ENCODE measurements at places on chromosomes 1 and 21. TPM values are rescaled to one million over a fixed set of nuclear protein-coding genes. Genes with fewer than 3 reads are reported as not detected.

DNA sequence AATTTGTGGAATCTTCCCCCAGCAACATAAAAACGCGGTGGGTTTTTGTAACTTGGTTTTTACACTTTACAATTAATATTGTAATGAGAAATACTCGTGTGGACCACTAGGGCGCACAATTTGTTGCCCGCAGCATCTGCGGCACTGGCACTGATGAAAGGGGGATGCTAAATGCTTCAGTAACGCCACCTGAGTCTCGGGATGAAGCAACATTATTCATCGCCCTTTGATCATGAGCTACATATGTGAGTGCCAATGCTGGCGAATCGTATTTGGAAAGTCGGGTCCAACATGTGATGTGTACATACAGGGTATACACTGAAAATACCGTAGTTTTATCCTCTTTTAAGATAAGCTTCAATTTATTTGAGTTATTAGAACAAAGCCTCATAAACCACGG is 34.2 kb upstream of the COX20 start:
- H3K4me3 ChIP-seq, result no peak overlapping the region
- H3K27me3 ChIP-seq, result no peaks in the 10 kb centered on the region
- no peak overlapping the region for H3K27ac ChIP-seq
- peaks cover 8% of the 10 kb centered on the region for H3K4me1 ChIP-seq
- no peaks in the 10 kb centered on the region for H3K36me3 ChIP-seq

Gene KIF21B
- total RNA-seq, result 41.6 TPM

- H3K27me3 ChIP-seq, result no peaks in the 10 kb centered on the region
- peak overlapping the region; percentile 93 for H3K4me3 ChIP-seq
- no peak for DNase-seq
- no peaks in the 10 kb centered on the region for H3K36me3 ChIP-seq
Observed at GRCh38 chr1:161153176-161153575, 602 bp upstream of the UFC1 start.

- H3K27ac ChIP-seq, result no peak overlapping the region
- no peaks in the 10 kb centered on the region for H3K36me3 ChIP-seq
- H3K4me3 ChIP-seq, result no peak overlapping the region
Observed at GRCh38 chr1:237223419-237223818, 181.4 kb downstream of the RYR2 start.

Gene S100A7
- not detected for total RNA-seq

Gene AGT
- total RNA-seq, result not detected

- no peak overlapping the region for H3K4me3 ChIP-seq
- no peak for DNase-seq
- no peaks in the 10 kb centered on the region for H3K36me3 ChIP-seq
- no peak overlapping the region for H3K27ac ChIP-seq
- no peaks in the 10 kb centered on the region for H3K27me3 ChIP-seq
Observed at GRCh38 chr1:203217139-203217655, 12.3 kb downstream of the CHIT1 start.

DNA sequence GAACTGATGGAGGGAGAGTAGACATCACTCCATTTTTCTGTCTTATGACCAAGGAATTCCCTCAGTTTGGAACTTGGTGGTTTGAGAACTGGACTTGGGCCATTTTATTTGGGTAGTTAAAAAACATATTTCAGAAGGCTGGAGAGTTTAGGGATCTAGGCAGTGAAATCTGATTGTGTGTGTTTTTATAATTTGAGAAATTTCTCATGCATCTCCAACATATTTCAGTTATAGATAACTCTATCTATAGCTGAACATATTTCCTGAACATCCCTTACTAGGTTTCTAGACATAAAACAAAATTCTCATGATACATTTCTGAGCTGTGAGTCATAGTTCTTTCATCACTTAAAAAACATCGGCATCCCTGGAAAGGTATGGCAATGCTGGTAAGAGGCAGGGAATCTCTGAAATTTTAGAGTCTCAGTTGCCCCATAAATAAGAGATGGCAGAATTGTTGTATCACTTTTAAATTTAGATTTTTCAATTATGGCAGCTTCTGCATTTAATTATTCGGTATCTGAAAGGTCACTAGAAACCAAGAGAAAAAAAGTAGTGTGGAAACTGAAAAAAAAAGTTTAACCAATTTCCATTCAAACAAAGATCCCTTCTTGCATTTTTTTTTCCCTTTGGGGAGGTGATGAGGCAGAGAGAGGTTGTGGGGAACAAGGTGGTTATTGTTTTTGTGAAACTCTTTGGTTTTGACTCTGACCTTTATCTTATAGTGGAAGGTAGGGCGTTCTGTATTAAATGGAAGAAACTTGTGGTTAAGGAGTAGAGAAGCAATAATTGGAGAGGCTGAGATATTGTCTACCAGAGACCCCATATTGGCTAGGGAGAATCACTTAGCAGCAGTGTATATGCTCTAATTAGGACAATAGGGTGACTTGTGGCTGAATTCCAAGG is 102.9 kb downstream of the FASLG start:
- H3K27ac ChIP-seq, result no peak overlapping the region
- peaks cover 23% of the 10 kb centered on the region for H3K4me1 ChIP-seq
- no peak overlapping the region for H3K4me3 ChIP-seq
- H3K36me3 ChIP-seq, result no peaks in the 10 kb centered on the region
- no peaks in the 10 kb centered on the region for H3K27me3 ChIP-seq

- H3K27me3 ChIP-seq, result no peaks in the 10 kb centered on the region
- peaks cover 6% of the 10 kb centered on the region for H3K36me3 ChIP-seq
- no peaks in the 10 kb centered on the region for H3K4me1 ChIP-seq
- no peak overlapping the region for H3K27ac ChIP-seq
- DNase-seq, result no peak
- H3K4me3 ChIP-seq, result no peak overlapping the region
Observed at GRCh38 chr1:169949139-169949538, 55.4 kb upstream of the SCYL3 start.

Gene FCER1G
- total RNA-seq, result 1.7 TPM

- DNase-seq, result no peak
- no peak overlapping the region for H3K4me3 ChIP-seq
- no peak overlapping the region for H3K27ac ChIP-seq
Observed at GRCh38 chr1:35574125-35574654, 1.1 kb downstream of the TFAP2E start.

DNA sequence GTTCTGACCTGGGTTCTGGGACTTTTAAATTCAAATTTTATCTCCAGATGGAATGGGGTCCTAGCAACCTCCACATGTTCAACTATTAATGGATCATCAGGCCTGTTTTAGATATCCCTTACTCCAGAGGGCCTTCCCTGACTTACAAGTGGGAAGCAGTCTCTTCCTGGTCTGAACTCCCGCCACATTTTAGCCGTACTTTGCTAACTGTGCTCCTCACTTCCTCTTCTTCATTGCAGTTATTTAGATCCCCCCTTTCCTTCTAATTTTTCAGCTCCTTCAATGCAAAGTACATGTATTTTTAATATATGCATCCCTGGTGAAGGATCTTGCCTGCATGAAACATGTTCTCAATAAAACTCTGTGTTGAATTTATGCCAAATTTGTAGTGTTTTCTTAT is 3.7 kb downstream of the CD1A start:
- H3K4me3 ChIP-seq, result no peak overlapping the region
- H3K36me3 ChIP-seq, result peaks cover 3% of the 10 kb centered on the region
- H3K27ac ChIP-seq, result no peak overlapping the region
- H3K4me1 ChIP-seq, result peaks cover 17% of the 10 kb centered on the region

DNA sequence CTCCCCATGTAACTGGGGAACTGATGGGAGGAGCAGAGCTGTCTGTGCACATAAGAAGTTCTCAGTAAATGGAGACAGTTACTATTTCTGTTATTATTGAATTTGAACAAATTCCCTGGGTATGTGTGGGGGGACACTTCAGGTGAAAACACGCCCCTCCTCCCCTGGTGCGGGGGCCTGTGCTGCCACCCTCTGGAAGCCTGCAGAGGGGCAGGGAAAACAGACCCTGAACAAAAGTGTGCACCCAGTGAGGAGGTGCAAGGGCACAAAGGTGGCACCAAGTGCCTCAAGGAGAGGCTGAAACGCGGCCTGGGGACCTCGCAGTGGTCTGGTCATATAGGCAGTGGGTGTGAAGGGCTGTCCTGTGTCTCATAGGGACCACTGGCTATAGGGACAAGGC is 18.2 kb upstream of the NADK start:
- peak; percentile 40 for DNase-seq
- H3K27ac ChIP-seq, result peak overlapping the region; percentile 48
- H3K4me1 ChIP-seq, result peaks cover 26% of the 10 kb centered on the region
- peaks cover 5% of the 10 kb centered on the region for H3K36me3 ChIP-seq

- no peaks in the 10 kb centered on the region for H3K27me3 ChIP-seq
- no peak overlapping the region for H3K27ac ChIP-seq
- no peak for DNase-seq
- H3K4me3 ChIP-seq, result no peak overlapping the region
- peaks cover 12% of the 10 kb centered on the region for H3K36me3 ChIP-seq
Observed at GRCh38 chr1:1340185-1340584, 9.0 kb downstream of the DVL1 start.

Gene CYYR1
- total RNA-seq, result not detected

GRCh38 chr1:207397525-207397926 is 56.6 kb upstream of the CR2 start:
- no peaks in the 10 kb centered on the region for H3K4me1 ChIP-seq
- DNase-seq, result no peak
- no peaks in the 10 kb centered on the region for H3K36me3 ChIP-seq
- H3K4me3 ChIP-seq, result no peak overlapping the region
- no peak overlapping the region for H3K27ac ChIP-seq

- no peak for DNase-seq
- H3K36me3 ChIP-seq, result peaks cover 22% of the 10 kb centered on the region
- H3K4me1 ChIP-seq, result no peaks in the 10 kb centered on the region
- no peak overlapping the region for H3K27ac ChIP-seq
- H3K4me3 ChIP-seq, result no peak overlapping the region
- H3K27me3 ChIP-seq, result no peaks in the 10 kb centered on the region
Observed at GRCh38 chr21:37153196-37153934, 80.3 kb downstream of the TTC3 start.

- H3K27ac ChIP-seq, result no peak overlapping the region
- no peaks in the 10 kb centered on the region for H3K4me1 ChIP-seq
- no peak overlapping the region for H3K4me3 ChIP-seq
- no peak for DNase-seq
- H3K27me3 ChIP-seq, result no peaks in the 10 kb centered on the region
Observed at GRCh38 chr1:29579821-29580425, 343.6 kb downstream of the PTPRU start.

Gene PFKFB2
- total RNA-seq, result 18.2 TPM

DNA sequence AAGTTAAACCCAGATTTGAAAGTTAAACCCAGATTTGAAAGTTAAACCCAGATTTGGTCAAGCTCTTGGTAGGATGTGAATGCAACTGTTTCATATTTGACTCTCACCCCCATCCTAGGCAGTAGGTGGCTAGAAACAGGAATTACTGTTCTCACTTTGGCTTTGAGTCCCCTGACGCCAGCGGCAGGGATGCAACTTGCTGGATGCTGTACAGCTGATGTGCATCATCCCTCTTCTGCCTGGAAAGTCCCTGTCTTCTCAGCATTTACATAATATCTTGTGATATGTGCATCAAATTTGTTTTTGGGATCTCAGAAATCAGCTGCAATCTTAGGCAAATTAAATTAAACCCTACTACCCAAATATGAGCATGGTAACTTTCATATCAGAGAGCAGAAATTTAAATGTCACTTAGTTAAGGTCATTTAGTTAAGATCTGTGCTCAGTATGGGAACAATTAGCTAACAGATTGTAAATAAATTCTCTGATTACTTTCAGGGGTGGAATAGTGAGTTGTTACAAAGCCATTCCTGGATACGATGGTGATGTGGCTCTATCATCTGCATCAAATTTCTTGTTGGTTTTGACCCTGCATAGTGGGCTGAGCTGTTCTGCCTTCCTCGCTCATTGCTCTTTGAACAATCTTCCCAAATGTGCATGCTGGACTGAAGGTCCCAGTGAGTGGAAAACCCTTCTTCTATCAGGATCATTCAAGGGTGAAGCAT is 6.8 kb upstream of the HAO2 start:
- no peaks in the 10 kb centered on the region for H3K36me3 ChIP-seq
- no peak for DNase-seq
- no peaks in the 10 kb centered on the region for H3K27me3 ChIP-seq
- no peaks in the 10 kb centered on the region for H3K4me1 ChIP-seq
